ENCODE measurements at places on chromosomes 12 and 14.

DNA sequence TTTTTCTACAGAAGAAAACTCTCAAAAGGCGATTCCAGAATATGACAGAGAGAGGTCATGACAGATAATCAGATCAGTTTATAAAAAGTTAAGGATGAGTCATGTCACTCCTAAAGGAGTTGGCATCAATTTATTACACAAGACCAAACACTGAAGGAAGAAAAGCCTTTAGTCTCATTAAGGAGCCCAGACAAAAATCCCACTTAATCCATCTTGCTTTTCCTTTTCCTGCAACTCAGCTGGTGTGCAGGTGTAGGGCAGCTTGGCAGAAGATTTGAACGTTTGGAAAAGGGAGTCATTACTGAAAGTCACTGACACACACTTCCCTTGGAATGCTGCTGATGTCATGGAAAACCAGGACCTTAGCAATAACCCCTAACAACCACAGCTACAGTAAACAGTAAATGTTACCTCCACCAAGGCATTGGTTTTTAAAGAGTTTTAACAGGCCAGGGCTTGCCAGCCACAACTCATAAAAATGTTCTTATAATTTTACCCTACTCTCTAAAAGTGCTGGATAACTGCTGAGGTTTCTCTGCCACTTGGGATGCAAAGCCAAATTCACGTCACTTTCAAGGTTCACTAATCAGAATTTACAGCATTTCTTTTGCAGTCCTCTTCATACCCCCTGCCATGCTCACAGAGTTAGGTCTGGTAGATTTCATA is 320.6 kb downstream of the RAD51B start:
- DNase-seq = peak; percentile 22

GRCh38 chr12:90102957-90103652 is 394.5 kb upstream of the ATP2B1 start:
- no peak for DNase-seq

DNA sequence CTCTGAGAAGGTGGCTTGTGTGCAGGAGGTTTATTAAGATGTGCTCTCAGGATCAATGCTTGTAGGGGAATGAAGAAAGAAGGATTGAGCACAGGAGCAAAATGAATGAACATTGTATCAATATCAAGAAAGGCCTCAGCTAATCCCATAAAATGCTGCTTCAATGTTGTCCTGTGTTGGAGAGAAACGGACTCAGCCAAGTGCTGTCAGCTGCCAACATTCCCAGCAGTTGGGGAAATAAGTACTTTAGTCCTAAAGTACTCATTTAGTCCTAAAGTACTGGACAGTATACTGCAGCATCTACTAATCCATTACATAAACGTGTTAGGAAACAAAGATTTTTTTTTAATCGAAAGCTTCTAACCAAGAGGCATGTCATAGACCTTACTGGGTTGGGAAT is 255.9 kb downstream of the SEC23A start:
- DNase-seq = no peak

- DNase-seq = no peak
Measured at GRCh38 chr14:59140106-59140843, 48.2 kb upstream of the DAAM1 start.

GRCh38 chr12:100579844-100580243 is 6.4 kb downstream of the GAS2L3 start:
- DNase-seq = no peak

DNA sequence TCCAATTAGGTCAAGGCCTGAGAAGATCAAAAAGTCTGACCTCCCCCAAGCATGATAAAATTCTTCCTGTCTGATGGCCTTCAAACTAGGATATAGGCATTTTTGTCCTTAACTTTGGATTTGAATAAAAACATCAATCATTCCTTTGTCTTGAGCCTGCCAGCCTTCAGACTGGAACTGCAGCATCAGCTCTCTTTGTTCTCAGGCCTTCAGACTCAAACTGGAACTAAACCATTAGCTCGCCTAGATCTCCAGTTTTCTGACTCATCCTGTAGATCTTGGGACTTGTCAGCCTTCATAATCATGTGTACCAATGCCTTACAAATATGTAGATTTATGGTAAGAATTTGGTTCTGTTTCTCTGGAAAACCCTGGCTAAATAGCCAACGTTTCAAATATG is 721.7 kb downstream of the GALC start:
- DNase-seq = no peak

DNA sequence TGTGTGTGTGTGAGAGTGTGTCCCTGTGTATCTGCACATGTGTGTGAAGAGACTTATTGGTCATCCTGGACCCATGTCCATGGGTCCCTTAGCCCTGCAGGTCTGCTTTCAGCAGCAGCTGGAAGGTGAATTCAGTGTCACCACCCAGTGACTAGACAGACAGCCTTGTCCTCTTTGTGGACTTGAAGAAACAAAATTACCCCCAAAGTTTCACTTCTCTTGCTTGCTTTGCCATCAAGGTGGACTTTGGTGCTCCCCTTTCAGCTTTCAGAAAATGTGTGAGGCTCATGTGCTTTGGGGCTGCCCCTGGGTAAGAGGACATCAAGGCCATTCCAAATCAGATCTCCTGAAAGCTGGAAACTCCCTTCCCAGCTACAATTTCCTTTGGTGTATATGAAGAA is 1063.8 kb downstream of the BCL11B start:
- DNase-seq = no peak

GRCh38 chr14:22838631-22839041 is 2.3 kb downstream of the MMP14 start:
- DNase-seq = no peak

- DNase-seq = no peak
Measured at GRCh38 chr12:113392988-113393579, 10.6 kb downstream of the SDS start.

DNA sequence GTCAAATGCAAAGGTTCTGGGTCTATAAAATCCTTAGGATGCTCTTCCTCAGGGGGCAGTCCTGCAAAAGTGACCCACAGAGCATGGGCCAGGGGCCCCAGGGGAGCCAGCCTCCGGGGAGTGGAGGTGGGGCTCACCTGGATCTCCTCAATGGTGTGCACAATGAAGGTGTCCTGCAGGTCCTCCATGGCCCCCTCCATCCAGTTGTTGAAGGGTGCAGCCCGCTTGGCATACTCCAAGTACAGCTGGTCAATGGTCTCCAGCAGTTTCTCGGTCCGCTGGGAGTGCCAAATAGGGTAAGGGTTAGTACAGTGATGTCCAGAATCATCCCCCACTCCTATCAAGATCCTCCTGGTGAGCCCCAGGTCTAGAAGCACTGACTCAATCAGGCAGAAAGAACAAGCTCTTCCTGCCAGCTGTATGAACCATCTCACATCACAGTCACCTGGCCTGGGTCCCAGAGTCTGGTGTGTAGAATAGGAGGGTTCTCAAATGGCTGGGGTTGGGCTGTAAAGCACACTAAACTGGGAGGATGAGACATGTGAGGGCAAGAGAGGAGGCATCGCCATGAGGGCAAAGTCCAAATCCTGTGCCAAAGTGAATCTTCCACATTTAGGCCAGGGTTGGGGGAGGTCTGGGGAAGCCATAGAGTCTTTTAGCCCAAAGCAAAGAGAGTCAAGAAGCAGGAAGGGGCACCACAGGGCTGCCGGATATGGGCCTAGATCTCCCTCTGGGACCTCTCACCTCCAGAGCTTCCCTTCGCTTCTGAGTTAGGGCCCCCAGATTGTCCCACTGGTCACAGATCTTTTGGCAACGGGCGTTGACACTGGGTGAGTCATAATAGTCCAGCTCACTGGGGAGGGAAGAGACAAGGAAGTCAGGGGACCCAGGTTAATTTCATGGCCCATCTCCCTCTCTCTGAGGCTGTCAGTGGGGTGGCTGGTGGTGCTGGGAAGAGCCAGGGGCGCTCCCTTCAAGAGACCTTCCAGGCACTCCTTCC is 91.5 kb upstream of the ZFP36L1 start:
- DNase-seq = peak; percentile 60

- no peak for DNase-seq
Measured at GRCh38 chr14:90105756-90106155, 44.0 kb downstream of the KCNK13 start.

DNA sequence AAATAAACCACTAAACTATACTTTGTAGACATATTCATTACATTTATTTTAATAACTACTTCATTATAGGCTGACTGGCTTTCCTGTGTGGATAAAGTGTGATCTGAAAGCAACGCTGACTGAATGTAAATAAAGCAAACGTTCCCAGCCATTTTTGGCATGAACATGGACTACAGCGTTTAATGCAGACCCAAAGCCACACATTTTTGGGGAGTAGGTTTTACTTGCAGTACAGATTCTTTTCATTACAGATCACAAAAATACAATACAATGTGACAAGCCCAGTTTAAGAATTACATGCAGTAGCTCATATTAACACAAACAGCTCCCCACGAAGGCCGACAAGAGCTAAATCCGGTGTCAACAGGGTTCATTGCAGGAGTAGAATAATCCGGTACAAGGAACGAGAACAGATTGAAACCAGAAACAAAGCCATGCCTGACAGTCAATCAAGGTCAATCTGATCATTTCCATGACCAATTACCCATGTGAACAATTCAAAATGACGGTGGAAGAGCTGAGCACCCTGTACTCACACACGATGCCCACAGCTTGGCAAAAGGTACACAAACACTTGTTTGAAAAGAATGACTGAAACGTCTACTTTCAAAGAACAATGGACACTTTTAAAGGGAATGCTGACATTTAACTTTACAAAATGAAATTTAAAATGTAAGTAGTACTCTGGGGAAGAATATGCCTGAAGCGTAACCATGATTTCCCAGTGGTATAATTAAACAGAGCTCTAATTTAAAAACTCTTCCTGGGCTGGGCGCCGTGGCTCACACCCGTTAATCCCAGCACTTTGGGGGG is 5.3 kb downstream of the BAG5 start:
- no peak for DNase-seq

GRCh38 chr12:63098851-63099250 is 52.1 kb downstream of the AVPR1A start:
- peak; percentile 8 for DNase-seq

- DNase-seq = no peak
Measured at GRCh38 chr12:26461776-26462175, 266.4 kb downstream of the SSPN start.

DNA sequence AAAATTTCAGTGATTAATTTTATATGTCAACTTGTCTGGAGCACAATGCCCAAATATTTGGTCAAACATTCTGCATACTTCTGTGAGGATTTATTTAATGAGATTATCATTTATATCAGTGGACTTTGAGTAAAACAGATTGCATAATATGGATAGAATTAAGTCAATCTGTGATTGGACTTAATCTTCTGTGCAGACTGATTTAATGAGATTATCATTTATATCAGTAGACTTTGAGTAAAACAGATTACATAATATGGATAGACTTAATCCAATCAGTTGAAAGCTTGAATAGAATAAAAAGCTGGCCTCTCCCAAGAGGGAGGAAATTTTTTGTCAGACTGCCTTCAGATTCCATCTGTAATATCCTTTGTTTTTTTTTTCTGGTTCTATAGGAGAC is 1413.2 kb downstream of the LRFN5 start:
- no peak for DNase-seq

- DNase-seq = no peak
Measured at GRCh38 chr12:85157035-85157603, 121.0 kb downstream of the LRRIQ1 start.

DNA sequence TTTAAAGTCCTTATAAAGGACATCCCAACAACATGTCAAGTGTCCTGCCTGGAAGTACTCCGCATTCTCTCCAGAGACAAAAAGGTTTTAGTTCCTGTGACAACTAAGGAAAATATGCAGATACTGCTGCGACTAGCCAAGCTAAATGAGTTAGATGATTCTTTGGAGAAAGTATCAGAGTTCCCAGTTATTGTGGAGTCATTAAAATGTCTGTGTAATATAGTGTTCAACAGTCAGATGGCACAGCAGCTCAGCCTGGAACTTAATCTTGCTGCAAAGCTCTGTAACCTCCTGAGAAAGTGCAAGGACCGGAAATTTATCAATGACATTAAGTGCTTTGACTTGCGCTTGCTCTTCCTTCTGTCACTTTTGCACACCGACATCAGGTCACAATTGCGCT is 40.2 kb downstream of the RIC8B start:
- DNase-seq = no peak

DNA sequence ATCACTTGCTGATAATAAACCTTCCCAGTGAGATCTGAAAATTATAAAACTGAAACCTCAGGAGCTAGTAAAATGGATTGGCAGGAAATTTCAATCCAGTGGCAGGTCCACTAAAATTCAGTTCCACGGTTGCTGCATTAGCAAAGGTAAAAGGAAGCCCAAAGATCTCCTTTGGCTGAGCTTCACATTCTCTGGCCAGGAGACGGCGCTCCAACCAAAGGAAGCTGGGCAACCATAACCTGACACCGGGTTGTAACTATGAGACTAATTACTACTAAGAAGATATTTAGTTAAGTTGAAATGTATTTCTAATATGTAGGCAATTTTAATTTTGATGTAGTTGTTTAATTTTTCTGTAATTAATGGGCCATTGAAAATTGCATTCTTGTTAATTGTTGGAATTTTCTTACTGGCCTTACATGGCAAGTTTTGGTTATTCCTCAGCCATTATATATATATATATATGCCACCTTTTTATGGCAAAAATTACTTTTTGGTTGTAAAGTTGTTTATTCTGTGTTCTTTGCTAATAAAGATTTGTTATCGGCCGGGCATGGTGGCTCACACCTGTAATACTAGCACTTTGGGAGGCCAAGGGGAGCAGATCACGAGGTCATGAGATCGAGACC is 17.0 kb downstream of the OR8S1 start:
- DNase-seq = peak; percentile 31

- no peak for DNase-seq
Measured at GRCh38 chr12:99627459-99627858, 20.1 kb upstream of the GARIN6 start.

GRCh38 chr12:69241438-69242092 is 2.2 kb downstream of the CPSF6 start:
- no peak for DNase-seq

DNA sequence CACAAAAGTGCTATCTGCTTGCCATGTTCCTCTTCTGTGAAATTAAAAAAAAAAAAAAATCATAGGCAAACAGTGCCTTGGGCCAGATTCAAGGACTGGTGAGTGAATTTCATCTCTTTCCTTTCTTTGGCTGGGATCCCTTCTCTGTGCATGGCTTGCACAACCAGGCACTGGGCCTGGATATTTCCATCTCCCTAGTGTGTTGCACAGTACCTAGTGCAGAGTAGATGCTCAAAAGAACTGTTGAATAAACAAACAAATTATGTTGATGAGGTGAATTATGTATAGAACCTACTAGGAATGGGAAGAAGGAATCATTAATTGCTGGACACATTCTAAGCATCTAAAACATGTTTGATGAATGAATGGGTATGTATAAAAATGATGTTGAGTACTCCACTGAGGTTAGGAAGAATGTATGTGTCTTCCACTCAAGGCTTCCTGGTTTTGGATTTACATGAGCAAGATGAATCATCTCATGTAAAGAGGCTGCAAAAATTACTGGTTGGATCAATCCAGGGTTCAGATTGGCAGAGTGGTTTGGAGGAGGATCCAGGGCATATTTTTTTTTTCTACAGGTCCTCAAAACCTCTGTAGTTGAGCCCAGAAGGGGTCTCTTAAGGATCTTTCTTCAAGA is 93.2 kb downstream of the EMP1 start:
- no peak for DNase-seq

- DNase-seq = no peak
Measured at GRCh38 chr12:71128191-71128788, 29.5 kb downstream of the TSPAN8 start.

- DNase-seq = no peak
Measured at GRCh38 chr12:75489613-75490210, 9.2 kb downstream of the GLIPR1 start.

GRCh38 chr12:49358483-49359141 is 8.7 kb upstream of the SPATS2 start:
- peak; percentile 44 for DNase-seq

All from NCI-H1092 (cell line).